AG10803 (cell line): ENCODE measurements at places on chromosomes 13 and 19.

- no peak for DNase-seq
Measured at GRCh38 chr13:21544515-21544914, 59.5 kb downstream of the MICU2 start.

- peak; percentile 98 for DNase-seq
Measured at GRCh38 chr19:8367327-8368001, 3.5 kb downstream of the ANGPTL4 start.

DNA sequence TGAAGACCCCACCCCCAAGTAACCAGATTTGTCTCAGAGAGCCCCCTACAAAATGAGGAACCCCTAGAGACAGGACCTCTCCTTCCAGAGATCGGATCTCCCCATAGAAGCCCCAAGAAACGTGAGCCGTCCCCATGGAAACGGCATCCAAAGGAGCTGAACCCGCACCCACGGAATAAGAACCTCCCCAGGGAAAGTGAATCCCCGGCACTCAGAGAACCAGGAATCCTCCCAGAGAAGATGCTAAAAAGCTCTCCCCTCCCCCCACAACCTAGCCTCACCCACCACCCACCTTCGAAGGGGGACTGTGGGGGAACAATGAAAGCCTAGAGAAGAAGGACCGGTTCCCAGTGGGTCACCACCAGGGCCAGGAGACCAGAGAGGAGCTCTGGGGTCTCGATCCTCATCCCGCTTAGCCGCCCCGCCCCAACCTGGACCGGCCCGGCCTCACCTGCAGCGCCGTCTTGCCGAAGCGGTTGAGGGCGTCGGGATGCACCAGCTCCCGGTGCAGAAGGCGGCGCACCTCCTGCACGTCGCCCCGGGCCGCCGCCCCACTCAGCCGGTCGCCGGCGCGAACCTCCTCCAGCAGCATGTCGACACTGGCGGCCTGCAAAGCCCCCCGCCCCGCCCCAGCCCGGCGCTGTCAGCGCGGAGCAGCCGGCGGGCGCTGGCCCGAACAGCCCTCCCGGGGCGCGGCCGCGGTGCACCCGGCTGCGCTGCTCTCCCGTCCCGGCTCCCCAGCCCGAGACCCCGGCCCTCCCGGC lies 535 bp downstream of the CDKN2D start:
- no peak for DNase-seq

- peak; percentile 65 for DNase-seq
Measured at GRCh38 chr19:51131780-51132680, 7.3 kb downstream of the SIGLEC9 start.

DNA sequence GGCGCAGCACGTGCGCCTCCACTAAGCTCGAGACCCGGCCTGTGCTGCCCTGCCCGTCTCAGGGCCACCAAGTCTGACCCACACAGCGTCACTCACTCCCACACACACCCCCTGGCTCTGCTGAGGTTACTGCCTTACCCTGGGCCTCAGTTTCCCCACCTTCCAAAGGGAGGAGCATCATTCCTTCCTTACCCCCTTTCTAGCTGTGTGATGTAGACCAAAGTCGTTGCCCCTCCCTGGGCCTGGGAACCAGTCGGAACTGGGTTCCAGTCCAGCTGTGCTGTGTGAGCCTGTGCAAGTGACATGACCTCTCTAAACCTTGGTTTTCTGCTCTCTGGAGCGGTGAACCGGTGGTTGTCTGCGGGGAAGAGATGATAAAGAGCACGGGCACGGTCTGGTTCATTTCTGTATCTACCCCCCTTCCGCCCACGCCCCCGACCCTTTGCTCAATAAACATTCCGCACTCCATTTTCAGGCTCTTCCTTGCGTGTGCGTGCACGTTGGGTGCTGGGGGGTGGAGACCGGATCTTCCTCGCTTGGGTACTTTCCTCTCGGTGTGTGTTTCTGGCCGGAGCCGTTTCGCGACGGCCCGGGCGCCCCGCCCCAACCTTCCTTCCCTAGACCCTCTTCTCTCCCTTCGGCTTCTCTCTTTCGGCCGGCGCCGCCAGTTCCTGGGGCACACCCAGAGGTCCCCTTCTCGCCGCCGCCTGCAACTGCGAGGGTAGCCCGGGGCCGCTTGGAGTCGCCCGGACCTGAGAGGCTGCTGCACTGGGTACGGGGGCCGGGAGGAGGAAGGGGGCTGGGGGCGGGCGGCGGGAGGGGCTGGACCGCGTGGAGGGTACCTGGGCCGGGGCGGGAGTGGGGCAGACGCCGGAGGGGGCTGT lies at the start of gene ZNF581:
TSS of gene ZNF581 (plus strand) at position 647 of the 884 bp plus-strand sequence. CDS start 923 bp downstream, outside the sequence.
- DNase-seq = peak; percentile 74
